ENCODE measurements at places on chromosomes 1 and 21.

DNA sequence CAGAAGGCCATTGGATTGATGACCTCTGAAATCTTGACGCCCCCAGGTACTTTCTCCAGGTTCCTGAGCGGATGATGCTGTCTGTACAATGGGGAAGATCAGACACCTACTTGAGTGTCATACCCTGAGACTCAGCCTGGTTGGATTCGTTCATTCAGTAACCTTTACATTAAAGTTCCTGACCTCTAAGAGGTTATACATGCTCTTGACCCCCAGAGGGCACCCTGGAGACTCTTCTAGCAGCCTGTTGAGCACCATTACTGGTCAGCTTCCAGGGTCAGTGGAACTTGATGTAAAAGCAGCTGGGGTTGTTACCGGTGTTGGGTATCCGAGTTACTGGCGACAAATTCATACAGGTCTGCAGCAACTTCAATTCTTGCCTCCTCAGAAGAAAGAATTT, 114.3 kb upstream of the ZNF678 start:
- no peak for DNase-seq

GRCh38 chr1:212692774-212693644, 6.6 kb downstream of the BATF3 start:
- no peak for DNase-seq

DNA sequence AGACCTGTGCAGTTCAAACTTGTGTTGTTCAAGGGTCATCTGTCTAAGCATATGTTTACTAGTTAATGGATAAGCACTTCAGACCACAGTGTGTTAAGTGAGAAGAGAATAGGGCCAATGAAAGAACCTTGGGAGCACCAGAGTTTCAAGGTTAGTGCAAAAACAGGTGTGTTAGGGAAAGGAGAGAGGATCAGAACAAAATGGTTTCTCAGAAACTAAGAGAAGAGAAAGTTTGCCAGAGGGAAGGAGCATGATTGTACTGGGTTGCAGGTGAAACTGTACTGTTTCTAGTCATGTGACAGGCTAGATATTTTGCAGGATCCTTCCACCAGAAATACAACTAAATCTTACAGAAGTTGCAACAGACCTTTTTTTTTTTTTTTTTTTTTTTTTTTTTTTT, 23.3 kb downstream of the RPRD2 start:
- no peak for DNase-seq

DNA sequence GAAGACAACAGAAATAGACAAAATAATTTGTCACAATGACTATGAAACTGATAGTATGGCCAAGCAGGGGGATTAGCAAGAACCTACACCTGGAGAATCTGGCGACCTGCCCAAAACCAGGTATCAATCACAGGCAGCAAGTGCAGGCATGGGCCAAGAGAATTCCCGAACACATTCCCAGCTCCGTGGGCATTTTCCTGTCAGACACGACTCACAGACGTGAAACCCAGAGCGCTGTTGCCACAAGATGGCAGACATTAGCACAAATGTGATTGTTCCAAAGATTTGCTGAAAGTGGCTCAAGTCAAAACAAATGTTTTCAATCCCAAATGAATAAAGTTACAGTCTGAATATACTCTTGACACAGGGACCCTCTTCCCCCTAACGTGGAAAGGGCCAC, 36.8 kb downstream of the HLCS start:
- DNase-seq = no peak

GRCh38 chr1:206794294-206794908, 22.1 kb upstream of the IL10 start:
- no peak for DNase-seq

- no peak for DNase-seq
Observed at GRCh38 chr1:2594641-2595131, 8.1 kb downstream of the PRXL2B start.

- no peak for DNase-seq
Observed at GRCh38 chr1:167752219-167752985, 30.6 kb downstream of the MPZL1 start.

GRCh38 chr1:93033785-93034184, 45.3 kb upstream of the MTF2 start:
- no peak for DNase-seq

GRCh38 chr1:68565923-68566322, 69.0 kb upstream of the DEPDC1 start:
- DNase-seq = no peak

DNA sequence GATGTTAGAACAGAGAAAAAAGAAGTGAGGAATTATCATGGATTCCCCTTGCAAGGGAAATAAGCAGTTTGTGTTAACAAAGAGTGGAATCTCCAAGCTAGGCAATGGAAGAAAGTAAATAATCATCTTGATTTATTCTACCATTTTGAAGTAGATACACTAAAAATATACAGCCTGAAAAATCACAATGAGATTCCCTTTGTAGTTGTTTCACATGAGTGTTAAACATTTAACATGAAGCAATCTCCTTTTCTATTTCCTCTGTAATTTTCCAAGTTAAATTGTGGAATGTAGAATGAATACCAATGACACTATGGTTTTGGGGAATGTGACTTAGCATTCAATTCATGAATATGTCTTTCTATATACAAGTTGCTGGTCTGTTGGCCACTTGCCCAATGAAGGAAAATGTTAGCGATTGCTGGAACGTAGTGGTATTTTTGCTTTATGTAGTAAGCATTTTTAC, 5.7 kb downstream of the TGFB2 start:
- no peak for DNase-seq

DNA sequence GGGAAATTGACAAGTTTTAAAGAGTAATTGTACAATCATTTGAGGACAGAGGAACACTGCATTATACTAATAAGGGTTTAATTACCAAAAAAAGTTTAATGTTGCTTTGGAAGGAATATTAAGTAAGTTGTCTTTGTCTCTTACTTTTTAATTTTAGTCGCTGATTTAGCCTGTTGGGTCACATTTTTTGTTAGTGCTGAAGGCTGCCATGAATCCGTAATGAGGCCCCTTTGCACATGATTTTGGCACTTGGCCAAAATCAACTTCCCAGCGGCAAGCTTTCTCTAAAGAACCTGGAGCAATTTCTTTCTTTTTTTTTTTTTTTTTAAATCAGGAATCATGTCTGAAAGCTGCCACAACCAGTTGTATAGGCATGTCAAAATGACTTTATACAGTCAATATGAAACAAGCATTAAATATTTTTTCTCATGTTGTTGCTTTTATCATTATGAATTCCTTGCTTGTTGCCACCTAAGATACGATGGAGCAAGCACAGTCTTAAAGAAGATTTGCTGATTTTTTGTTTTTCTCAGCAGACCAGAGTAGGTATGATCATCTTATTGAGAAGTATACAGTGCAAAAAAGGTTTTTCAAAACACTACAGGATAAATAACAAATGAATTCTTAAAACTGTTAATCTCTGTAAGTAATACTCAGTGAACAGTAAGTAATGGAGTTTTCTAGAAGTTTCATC, 690.4 kb downstream of the USP25 start:
- no peak for DNase-seq

GRCh38 chr1:193929374-193930033, 743.1 kb upstream of the B3GALT2 start:
- no peak for DNase-seq

DNA sequence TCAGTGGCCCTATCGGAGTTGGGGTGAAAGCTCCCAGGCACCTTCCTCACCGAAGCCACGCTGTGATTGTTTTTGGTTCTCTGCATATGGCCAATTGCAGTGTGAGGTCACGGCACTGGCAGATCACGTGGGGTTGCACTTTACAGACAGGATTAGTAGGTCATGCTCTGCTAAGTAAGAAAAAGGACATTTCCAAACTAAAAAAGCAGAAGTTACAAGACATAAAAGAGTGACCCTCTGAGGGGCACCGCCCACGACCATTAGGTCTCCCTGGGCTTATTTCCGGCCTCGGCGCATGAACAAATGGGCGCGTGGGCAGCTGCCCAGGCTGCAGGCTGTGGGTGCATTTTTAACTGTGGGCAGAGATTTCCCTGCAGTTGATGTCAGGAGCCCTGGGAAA, 2.0 kb downstream of the CAPN9 start:
- no peak for DNase-seq

DNA sequence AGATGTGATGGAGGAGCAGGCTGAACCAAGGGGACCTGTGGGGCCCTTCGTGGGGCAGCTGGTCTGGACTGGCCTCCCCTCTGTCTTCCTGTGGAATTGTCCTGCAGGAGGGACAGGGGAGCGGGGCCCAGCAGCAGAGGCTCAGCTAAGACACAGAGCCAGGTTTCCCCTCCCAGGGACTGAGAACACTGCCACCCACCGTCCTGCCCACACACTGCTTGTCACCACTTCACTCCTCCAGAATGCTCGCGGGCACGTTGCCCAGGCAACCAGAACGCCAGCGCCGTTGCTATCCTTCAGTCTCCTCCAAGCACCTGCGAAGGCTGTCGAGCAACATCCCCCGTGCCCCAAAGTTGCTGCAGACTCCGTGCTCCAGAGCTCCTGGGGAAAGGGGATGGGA, 46.4 kb downstream of the AJAP1 start:
- DNase-seq = no peak

GRCh38 chr1:98119796-98120195, 199.0 kb upstream of the DPYD start:
- no peak for DNase-seq

DNA sequence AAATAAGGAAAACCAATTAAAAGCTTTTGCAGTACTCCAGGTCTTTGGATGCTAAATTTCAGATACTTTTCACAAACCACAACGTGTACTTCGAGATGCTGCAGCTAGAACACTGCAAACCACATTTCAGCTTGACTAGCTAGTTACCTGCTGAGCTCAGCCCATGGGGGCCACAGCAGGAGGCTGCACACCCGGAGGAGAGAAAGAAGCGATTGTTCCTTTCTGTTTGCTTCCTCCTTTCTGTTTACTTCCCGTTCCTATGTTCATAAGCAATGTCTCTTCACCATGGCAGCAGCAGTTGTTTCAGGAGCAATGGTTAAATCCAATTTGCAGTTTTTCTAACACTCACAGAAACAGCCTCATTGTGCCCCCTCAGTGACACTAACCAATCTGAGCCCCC, 225.6 kb upstream of the FGGY start:
- no peak for DNase-seq

DNA sequence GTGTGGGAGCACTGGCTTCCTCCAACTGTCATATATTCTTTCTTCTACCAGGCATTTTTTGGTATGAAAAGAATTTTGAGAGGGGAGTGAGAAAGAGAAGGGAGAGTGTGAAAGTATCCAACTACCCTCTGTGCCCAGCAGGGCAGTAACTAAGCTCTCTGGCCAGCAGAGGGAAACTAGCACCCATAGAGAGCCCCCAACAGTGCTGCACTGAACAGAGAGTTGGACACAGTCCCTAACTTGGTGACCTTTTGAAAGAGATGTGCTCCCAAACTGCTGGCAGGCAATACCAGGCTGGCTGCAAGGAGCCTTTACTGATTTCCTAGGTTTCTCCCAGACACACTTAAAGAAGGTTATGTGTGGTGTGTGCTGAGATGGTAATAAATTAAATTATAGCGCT, 118.8 kb upstream of the PBX1 start:
- DNase-seq = no peak

- DNase-seq = no peak
Observed at GRCh38 chr1:175192630-175193526, at the start of gene KIAA0040. KIAA0040 (minus strand) TSS chr1:175192776; CDS start chr1:175161013, 31,763 bp downstream.

DNA sequence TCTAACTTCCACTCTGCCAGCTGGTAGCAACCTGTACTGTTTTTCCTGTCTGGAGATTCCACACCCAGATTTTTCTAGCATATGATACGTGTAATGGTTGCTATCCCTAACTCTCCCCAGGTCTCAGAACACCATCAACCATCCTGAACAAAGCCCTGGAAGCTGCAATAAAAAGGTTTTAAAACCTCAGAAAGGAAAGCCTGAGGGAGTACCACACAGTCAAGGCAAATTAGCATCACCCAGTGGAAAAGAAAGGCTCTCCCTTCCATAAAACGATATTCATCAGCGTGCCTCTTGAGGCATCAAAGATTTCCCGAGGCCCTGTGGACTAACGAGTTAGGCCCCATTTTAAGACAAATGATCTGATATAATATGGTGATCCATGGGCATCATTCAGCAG, 421.0 kb downstream of the ADGRL2 start:
- DNase-seq = no peak

DNA sequence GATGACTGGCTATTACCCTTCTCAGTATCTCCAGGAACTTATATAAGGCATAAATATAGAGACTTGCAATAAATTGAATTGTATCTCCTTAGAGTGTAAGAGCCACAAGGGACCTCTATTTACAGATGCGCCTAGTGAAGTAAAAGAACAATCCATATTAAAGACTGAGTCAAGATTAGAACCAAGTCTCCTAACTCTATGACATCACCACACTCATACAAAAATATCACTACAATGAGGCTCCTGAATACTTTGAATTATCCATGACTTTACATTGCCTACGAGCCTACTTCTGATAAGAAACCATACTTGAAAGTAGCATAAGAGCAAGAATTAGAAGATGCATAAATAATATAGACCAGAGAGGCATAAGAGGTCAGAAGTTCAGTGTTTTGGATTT, 18.8 kb downstream of the DPYD start:
- DNase-seq = no peak

DNA sequence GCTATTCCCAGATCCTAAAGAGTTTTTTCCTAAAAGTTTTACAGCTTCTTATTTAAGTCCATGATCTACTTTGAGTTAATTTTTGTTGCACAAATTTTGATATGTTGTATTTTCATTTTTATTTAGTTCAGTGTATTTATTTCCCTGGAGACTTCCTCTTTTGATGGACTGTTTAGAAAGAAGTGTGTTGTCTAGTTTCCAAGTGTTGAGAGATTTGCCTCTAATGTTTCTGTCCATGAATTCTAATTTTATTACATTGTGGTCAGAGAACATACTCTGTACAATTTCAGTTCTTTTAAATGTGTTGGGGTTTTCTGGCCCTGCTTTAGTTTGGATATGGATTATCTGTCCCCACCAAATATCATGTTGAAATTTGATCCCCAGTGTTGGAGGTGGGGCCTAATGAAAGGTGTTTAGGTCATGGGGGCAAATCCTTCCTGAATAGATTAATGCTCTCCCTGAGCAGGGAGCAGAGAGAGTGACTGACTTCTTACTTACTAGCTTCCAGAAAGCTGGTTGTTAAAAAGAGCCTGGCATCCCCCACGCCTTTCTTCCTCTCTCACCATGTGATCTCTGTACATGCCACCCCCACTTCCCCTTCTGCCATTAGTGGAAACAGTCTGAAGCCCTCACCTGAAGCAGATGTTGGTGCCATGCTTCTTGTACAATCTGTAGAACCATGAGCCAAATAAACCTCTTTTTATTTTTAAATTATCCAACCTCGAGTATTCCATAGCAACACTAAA, 4.6 kb downstream of the CHD1L start:
- DNase-seq = no peak

GRCh38 chr1:27413004-27413403, 20.6 kb downstream of the GPR3 start:
- no peak for DNase-seq

DNA sequence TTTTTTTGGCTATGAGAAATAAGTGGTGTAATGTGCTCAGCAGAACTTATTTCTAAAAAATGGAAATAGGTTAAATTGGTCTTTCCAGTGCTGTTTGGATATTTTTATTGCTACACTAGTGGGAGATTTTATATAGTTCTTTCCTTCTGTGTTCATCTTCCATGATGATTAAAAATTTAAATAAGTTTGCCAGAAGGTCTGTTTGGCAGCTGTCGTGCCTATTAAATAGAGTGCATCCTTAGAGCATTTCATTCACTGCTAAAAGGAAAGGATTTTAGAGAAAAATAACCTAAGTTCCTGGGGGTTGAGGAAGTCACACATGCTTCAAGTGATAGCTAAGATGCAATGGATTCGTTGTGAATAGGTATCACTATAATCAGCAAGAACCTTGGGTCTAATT, 29.7 kb upstream of the RAVER2 start:
- no peak for DNase-seq

GRCh38 chr1:36166136-36166535, 10.2 kb downstream of the MAP7D1 start:
- no peak for DNase-seq

- DNase-seq = no peak
Observed at GRCh38 chr1:19124273-19124672, 85.8 kb downstream of the UBR4 start.
